ENCODE measurements at places on chromosomes 3 and 15.

- no peak for DNase-seq
Observed at GRCh38 chr3:89697321-89697916, 590.0 kb downstream of the EPHA3 start.

DNA sequence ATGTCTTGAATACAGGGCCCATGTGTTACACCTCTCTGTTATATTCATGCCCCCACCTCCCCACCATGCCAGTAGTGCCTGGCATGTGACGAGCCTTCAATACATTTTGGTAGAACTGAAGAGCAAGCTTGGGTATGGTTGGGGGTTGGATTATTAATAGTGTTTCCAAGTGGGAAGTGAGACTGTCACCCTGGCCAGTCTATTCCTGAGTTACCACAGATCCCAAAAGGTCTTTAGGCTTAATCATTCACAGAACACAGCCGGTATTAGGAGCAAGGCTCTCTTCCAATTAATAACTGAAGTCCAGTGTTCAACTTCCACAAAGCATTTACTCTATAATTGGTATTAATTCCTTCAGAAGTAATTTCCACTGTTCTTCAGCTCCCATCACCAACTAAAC lies 231.9 kb upstream of the LRTM1 start:
- no peak for DNase-seq

- DNase-seq: no peak
Observed at GRCh38 chr3:11306817-11307589, 34.8 kb downstream of the ATG7 start.

DNA sequence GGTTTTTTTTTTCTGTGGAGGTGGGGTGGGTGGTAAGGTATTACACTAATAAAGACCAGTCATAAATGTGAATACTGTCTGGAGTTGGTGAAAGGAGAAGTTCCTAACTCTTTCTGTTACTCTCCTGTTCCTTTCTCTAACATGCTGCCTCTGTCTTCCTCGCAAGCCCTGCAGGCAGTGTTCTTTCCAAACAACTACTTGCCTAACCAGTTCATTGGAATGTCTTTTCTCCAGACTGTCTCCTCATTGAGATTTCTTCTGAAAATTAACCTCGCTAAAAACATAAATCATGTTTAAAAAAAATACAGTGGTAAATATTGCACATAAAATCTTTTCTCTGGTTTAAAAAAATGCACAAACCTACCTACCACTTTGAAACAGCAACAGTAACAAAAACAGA lies 135.2 kb downstream of the TP63 start:
- DNase-seq: no peak

DNA sequence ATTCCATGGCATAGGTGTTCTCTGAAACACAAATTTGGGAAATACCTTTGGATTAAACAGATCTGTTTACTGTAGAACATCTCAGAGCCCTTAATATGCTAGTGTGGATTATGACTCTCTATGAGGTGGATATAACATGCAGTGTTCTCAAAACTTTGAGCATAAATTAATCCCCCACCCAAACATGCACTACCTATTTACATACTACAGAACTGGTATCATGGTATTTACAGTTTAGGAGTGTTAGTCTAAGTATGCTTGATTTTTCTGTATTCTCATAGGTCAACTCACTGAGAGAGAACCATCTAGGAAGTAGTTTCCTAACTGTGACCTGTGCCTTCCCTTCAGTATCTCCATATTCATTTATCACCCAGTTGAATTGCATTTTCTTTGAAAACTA lies 30.9 kb upstream of the ZNF609 start:
- no peak for DNase-seq

DNA sequence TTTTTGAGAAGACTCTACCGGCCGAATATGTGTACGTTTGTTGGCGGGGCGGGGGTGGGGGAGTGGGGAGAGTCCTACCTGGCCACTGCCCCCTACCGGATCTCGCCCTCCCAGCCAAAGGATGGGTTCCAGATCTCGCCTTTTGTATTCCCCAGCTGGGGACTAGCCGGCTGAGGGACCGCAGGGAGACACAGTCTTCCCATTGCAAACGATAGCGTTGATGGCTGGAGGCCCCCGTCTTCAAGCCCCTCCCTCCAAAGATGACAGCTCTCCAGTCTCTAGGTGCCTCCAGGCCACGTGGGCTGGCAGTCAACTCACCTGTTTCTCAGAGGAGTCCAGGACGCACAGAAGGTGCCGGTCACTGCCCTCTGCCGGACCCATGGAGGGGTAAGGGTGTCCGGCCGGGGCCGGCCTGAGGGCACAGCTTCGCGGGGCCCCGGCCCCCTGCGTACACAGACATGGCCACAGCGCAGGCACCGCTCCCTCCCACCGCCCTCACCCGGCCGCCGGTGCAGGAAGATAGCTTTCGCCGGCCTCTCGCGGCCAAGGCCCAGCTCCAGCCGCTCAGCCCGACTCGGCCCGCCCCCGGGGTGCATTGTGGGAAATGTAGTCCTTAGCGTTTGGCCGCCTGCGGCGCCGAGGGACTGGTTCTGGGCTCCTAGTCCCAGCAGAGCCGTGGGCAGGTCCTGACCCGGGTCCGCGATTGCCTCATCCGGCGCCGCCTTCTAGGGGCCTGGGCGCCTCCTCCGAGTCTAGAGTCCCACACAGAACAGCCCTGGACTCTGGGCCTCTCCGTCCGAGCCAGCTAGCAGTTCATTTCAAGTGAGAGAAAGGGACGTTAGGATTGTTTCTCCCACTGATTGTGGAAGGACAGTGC lies at the start of gene MON1A:
MON1A (minus strand) TSS at position 521 of the 877 bp plus-strand sequence. CDS start 16,465 bp downstream, outside the sequence.
- DNase-seq: peak; percentile 81

DNA sequence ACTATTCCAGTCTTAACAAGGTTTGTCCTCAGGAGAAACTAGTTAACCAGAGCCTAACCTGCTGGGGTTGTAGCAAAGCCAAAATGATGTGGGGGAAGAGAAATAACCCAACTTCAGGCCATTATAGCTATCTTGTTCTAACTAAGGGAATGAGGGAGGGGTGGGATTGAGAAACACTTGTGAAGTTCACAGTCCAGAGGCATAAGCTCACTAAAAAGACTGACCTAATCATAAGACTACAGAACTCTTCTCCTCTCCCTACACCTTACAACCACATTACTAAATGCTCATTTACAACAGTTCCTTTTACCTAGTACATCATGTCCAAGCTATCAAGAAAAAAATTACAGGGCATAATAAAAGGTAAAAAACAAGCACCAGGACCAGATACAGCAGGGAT lies 52.8 kb downstream of the UBE3A start:
- no peak for DNase-seq

DNA sequence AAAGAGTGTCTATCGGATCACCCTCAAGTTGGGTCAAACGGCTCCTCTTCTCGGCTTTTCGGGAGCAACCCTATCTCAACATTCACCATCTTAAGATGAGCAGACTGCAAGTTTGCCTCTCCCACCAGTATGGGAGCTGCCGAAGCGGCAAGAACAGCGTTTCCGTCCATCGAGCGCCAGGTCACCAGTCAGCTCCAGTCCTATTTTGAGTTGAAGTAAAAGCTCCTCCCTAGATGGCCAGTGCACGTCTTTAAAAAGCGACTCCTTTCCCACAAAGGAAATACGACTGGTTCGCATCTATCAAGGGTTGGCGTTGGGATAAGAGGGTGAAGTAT lies 369 bp upstream of the U2SURP start:
- DNase-seq: no peak

GRCh38 chr3:162132981-162133380 lies 636.4 kb downstream of the OTOL1 start:
- no peak for DNase-seq

GRCh38 chr3:50373146-50374051 lies 14.1 kb upstream of the TMEM115 start:
- DNase-seq: no peak

- no peak for DNase-seq
Observed at GRCh38 chr3:16849795-16850194, 35.0 kb upstream of the PLCL2 start.

- DNase-seq: no peak
Observed at GRCh38 chr3:168812234-168812633, 716.5 kb upstream of the GOLIM4 start.

DNA sequence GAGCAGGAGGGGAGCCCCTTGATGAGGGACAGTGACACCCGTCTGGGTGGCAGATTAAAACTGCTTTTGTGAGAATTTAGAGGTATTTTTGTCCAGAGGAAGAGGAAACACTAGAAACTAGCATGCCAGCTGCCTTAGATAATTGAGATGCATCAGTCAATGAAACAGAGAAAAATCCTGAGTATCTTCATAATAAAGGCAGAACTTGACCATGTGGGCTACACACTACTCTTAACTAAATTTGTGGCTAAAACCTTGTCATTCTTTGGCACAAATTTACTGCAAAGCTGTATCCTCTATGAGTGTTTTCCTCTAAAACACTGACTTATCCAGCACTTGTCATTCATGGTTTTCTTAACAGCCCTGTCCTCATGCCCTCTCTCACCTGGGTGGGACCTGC lies 259.7 kb upstream of the TPM1 start:
- DNase-seq: no peak

DNA sequence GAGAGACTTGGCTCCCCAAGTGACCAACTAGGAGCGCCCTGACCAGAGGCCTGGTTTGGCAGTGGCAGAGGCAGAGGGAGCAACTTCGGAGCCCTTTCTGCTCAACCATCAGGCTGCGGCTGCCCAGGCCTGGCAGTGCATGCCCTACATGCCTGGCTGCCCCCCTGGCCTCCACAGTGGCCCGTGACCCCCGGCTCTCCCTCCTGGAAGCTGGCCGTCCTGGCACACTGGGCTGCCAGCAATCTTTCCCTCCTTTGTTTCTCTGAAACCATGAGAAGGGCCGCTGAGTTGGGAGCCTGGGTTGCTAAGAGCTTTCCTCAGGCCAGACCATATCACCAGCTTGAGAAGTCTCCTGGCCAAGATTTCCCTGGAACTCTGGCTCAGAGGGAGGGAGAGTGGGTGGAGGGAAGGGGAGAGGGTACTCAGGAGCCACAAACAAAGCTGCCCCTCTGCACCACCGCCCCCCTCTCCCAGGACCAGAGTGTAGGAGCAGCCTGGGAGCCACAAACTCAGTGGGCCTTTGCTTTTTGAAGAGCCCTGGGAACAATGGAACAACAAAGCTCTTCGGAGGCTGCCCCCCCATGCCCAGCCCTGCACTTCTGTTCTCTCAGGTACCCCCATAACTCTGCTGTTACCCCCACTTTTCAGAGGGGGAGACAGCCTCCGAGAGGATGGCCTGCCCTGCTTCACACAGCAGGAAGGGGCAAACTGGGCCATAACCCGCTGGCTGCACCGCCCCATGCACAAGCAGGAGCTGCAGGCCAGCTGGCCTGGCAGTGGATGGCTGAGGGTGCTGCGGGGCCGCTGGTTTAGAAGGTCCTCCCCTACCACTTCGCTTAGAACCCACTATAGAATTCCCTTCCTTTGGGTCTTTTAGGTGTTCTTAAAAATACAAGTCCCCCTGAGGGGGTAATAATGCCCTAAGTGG lies 11.3 kb downstream of the CORO2B start:
- no peak for DNase-seq

DNA sequence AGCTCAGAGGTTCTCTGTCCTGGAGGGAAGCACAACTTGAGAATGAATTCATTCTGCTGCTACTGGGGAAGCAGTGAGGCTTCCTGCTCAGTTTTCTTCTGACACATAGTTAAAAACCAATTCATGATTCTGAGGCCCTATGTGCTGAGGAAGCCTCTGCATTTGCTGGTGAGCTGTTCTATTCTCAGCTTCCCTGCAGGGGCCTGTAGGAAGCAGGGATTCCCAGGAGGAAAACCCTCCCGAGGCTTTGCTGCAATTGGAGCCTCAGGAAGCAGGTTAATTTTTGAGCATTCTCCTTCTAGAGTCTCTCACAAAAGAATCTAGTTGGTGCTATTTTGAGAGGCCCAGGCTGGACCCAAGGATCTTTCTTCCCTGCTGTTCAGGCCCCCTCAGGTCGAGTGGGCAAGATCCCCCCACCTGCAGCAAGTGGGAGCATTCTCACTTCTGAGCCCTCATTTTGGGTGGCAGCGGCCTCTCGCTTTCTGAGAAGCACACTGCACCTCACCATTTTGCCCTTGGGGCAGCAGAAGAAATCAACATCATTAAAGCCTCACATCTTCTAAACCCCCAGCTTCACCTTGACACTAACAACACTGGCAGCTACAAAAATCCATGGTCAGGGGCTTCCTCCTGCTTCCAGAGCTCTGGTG lies 197.5 kb upstream of the TSC22D2 start:
- no peak for DNase-seq

DNA sequence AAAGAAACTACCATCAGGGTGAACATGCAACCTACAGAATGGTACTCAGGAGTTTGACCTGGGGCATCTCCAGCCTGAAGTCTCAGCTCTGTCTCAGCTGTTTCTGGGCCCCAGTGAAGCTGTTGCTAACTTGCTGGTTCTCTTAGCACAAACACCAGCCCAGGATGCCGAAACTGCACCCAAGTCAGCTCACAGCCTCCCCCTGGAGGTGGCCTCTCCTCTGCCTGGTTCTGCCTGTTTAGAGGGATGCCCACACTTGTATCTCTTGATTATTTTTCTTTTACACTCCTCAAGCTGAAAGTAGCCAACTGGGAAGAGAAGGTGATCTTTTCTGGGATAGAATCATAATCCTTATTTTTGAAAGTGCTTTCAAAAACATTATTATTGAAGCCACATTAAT lies 289.0 kb upstream of the RASGRP1 start:
- peak; percentile 41 for DNase-seq

GRCh38 chr3:184718431-184718830 lies 6.6 kb upstream of the MAGEF1 start:
- no peak for DNase-seq

GRCh38 chr15:41633609-41634008 lies 26.6 kb upstream of the MGA start:
- DNase-seq: no peak

DNA sequence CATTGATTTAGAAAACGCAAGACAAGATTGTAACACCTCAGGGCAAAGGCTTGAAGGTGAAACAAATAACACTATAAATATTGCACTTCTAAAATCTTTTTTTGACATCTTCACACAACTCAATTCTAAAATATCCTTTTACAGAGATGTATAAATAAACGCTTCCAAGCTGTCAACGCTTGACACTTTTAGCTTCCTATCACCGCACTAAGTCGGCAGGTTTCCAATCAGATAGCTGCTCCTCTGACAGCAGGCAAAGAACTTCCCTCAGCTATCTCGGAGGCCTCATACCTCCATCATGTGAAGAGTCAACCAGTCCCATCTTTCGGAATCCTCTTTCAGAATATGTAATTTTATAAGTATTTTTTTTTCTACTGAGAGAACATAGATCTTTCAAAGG lies 71.0 kb downstream of the PCOLCE2 start:
- no peak for DNase-seq

DNA sequence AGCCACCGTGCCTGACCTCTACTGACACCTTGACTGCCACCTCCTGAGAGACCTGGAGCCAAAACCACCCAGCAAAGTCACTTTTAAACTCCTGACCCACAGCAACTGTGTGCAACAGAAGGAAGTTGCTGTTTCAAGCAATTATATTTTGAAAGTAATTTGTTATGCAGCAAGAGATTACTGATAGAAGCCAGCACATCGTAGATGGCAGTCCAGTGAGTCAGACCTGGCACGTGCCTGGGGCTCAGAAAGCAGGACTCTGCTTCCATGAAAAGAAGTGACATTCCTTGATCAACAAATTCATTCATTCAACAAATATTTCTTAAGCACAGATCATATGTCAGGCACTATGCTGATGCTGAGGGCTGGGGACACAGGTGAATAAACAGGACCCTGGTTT lies 5.7 kb upstream of the CSPG4 start:
- DNase-seq: no peak
